Daoy (cell line): ENCODE measurements at places on chromosomes 1 and 21. TPM values are rescaled to one million over a fixed set of nuclear protein-coding genes. Genes with fewer than 3 reads are reported as not detected.

CELA3B gene
- not detected in 2 replicates for total RNA-seq

GRCh38 chr1:160925652-160926244 lies 28.9 kb downstream of the ITLN2 start:
- peak; percentile 35 for DNase-seq

RASSF5 gene
- 0.69 and 1.5 TPM in 2 replicates for total RNA-seq

DNA sequence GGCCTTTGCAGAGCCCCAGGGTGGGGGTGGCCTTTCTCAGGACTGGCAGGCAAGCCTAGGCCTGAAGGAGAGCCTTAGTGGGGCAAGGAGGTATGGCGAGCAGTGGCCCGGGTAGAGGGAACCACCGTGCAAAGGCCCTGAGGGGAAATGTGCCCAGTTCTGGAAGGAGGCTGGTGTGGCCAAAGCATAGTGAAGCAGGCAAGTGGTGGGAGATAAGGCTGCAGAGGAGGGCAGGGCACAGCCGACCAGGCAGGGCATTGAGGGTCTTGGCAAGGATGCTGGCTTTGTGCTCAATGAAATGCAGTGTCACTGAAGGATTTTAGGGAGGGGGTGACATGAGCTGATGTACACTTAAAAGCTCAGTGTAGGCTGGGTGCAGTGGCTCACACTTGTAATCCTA lies 22.8 kb downstream of the MROH7 start:
- no peak for DNase-seq

DNA sequence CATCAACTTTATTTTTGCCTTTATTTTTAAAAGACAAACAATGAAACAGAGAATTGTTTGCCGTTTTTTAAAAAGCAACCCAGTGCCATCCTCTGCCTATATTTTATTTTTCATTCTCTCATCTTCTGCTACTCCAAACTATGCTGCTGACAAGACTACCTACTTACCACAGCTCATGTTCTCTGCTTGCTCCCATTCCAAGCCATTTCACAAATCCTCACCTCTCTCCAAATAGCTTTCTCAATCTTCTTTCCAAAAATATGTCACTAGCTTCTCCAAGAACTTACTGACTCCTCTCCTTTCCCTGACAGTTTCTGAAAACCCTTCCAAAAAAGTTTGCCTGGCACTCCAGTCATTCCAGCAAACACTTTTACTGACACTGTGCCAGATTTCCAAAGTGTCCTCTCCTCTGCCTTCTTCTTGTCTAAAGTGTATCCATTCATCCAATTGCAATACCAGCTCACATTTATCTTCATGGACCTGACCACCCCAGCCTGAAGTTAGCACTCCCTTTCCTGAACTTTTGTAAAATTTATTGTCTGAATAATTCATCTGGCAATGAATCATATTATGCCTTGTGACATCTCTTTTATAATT lies 766.5 kb upstream of the B3GALT2 start:
- no peak for DNase-seq

- no peak for DNase-seq
Measured at GRCh38 chr1:5896706-5897660, 95.2 kb downstream of the NPHP4 start.

GRCh38 chr1:18637962-18638834 lies 7.6 kb downstream of the PAX7 start:
- DNase-seq = no peak

GRCh38 chr1:69702085-69702484 lies 134.4 kb downstream of the LRRC7 start:
- no peak for DNase-seq

DNA sequence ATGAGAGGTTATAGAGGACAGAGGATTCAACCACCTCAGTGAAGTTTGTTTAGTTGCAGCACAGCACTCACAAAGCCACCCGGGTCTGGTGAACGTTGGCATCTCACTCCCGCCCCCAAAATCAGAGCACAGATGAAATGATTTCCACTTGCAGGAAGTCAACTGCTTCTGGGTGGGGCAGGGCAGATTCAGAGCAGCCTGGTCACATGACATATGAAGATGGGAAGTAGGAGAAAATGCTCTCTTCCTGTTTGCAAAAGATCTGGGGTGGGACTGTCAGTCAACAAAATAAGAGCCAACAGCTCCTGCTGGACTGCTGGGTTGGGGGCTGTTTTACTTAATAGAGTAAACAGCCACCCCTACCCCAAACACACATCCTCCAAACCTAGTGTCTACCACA lies 43.2 kb downstream of the LRRC71 start:
- no peak for DNase-seq

GRCh38 chr1:152926091-152926490 lies 17.7 kb downstream of the IVL start:
- peak; percentile 23 for DNase-seq

GRCh38 chr21:34696121-34696520 lies 27.3 kb downstream of the CLIC6 start:
- no peak for DNase-seq

LENEP gene
- not detected in 2 replicates for total RNA-seq

GRCh38 chr1:205592443-205593003 lies 39.3 kb downstream of the ELK4 start:
- DNase-seq = no peak

MRPS14 gene
- 21.3 and 29.0 TPM in 2 replicates for total RNA-seq

- DNase-seq = no peak
Measured at GRCh38 chr1:11523746-11524464, 45.0 kb downstream of the DISP3 start.

DNA sequence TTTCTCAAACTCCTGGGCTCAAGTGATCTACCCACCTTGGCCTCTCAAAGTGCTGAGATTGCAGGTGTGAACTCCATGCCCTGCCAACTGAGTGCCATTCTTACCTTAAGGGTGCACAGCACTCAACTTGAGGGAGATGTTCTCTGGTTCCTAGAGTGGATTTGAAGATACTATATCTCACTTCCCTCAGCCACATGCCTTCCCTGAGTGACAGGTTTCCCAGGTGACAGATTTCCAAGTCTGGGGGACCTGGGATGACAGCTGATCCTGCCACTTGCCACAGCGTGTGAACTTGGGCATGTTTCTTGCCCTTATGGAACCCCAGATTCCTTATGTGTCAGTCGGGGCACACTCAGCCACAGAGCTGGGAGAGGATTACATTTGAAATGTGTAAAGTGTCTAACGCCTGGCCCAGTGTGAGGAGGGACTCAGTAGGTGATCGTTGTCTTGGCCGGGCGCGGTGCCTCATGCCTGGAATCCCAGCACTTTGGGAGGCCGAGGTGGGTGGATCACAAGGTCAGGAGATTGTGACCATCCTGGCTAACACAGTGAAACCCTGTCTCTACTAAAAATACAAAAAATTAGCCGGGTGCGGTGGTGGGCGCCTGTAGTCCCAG lies 29.6 kb upstream of the BTG2 start:
- DNase-seq = no peak
